ENCODE measurements at places on chromosomes 12 and 14.
A peak's percentile ranks its signal among the peaks of the same experiment; 100 is the strongest.

DNA sequence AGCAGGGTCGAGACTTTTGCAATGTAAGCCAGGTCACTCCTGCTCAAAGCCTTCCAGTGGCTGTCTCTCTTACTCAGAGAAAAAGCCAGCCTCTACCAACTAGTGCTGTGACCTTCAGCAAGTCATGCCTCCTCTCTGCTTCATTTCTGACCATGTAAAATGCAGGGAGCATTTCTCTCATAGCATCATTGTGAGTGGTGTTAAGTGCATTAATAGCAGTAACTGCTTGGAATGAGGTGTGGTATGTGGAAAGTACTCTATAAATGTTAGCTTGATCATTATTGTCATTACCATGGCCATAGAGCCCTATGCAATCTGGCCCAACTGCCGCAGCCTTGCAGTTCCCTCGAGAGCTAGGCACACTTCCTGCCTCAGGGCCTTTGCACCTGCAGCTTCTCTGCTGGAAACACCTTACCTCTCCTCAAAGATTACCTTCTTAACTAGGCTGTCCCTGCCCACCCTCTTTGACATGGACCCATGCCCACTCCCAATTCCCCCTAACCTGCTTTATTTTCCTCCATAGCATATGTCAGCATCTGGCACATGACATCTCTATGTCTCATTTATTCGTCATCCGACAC, 10.9 kb downstream of the PLEKHD1 start:
- DNase-seq, result no peak

GRCh38 chr12:16531621-16532020, 74.3 kb downstream of the LMO3 start:
- no peak for DNase-seq

GRCh38 chr14:21024585-21025370, at the start of gene NDRG2:
Gene NDRG2, minus strand, starts transcription at chr14:21025061. Its CDS starts 1,746 bp downstream, at chr14:21023315.
- peak; percentile 58 for DNase-seq

- DNase-seq, result no peak
These were observed 73.0 kb downstream of the CMKLR1 start for GRCh38 chr12:108266131-108266530.

- no peak for DNase-seq
These were observed 68.7 kb downstream of the PLEKHA5 start for GRCh38 chr12:19198272-19198671.

DNA sequence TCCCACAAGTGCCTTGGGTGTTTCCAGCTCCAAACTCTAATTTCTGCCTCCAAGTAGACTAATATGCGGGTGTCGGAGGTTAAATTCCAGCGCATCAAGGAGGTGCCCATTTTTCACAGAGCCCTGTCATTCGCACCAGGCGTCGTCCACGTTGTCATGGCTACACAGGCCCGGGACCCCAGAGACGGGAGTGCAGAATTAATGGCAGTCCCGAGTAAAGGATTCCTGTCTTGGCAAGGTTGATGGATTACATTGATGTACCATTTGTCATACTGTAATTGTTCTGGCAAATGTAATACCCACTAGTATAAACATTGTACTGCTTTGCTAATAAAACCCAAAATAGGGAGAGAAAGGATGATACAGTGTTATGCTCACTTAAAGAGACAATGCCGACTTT, 222.9 kb upstream of the MYL2 start:
- DNase-seq, result no peak

DNA sequence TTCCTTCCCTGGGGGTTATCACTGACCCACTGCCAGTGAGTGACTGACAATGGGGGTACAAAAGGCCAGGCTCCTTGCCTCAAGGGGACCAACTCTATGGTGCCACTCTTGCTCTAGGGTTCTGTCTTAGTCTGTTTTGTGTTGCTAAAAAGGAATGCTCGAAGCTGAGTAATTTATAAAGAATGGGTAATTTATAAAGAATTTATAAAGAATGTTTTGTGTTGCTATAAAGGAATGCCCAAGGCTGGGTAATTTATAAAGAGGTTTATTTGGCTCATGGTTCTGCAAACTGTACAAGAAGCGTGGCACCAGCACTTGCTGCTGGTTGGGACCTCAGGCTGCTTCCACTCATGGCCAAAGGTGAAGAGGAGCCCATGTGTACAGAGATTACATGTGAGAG, 15.8 kb upstream of the RASSF8 start:
- DNase-seq, result no peak

DNA sequence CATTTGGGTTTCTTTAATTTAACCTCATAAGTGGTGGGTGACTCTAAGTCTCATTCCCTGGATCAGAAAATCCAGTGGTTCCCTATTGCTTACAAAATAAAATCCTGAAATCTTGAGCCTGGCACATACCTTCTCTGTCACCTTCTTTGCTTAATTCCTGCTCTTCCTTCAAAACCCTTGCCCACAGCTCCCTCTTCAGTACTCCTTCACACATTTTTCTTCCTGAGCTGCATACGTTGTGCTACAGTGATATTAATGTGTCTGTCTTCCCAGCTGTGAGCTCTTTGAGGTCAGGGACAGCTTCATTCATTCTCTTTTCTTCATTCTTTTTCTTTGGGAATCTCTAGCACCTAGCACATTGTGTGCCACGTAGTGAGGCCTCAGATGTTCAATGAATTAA, 9.5 kb downstream of the TSPAN11 start:
- no peak for DNase-seq

DNA sequence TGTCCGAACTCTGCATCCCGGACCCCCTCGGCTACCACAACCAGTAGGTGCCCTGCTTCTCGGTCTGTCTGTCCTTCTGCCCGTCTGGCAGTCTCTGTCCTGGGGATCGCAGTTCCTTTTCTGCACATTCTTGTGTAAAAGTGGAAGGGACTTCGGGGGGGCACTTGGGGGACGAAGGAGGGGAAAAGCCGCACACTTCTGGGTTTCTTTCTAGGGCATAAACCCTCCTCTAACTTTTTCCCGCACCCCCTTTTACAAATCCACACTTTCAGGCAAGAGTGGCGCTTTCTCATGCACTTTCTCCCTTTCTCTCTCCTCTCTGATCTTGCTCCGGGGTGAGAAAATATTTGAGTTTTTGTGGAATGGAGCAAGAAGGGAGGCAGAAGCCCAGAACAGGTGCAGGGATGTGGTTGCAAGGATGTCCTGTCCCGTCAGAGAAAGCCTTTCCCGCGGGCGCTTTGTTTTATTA, 506 bp downstream of the ESRRB start:
- DNase-seq, result no peak

DNA sequence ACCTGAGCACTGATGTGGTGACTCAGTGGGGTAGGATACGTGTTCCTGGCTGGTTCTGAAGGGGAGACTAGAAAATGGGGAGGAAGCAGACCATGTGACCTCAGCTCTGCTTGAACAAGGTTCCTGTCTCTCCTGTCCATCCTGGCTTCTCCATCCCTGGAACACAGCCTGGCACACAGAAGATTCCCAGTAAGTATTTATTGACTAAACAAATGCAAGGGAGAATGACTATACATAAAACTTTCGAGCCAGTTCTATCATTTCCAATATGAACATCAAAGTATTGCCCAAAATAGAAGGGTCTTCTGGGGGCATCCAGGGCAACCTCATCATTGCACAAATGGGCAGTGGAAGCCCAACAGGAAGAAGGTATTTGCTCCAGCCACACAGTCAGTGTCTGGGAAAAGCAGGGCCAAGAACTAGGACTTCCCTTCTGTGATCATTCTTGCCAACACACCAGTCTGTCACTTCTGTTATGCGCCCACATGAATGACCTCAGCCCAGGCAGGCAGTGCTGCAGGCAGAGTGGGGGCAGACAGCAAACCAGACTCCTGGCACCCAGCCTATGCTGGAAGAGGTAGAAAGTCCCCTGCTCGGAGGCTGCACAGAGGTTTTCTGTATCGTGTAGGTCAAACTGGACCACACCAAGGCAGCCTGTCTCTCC, 5.6 kb upstream of the SERPINA9 start:
- no peak for DNase-seq

GRCh38 chr14:38752750-38753149, 350.3 kb downstream of the SEC23A start:
- DNase-seq, result no peak

DNA sequence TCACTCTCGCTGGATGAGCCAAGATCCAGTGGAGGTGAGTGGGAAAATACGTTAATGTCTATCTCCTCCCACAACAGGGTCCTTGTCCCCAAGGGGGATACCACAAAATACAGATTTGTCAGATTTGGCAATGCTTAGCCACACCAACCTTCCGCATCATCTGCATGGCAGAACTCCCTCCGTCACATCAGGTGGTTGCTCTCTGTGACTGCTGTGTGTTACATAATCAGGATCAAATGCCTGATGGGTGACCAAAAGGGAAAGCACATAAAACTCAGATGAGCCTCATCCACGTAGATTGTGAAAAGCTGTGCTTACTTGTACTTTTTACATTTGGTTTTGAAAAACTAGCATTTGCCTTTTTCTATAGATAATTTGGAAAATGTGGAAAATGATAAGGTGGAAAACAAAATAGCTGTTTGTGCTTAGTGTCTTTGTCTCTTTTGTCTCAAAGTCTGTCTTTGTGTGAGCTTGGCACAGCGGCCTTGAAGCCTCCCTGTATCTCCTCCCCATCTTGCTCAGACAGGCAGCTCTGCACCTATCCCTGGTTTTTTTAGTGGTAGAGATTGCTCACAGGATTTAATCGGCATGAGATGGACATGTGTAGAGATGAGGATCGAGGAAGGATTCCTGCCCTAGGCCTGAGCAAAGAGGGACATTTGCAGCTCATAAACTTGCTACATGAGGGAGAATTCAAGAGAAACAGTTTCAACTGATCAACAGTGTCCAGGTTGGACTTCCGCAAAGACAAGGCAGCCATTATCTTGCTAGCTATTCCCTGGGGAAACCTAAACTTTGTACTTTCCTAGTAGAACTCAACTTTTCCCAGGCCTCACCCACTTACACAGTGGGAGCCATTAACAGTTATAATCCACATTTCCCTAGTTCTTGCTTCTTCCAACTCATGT, 3.6 kb upstream of the FGF6 start:
- DNase-seq, result no peak

- DNase-seq, result no peak
These were observed 203.8 kb downstream of the RBM19 start for GRCh38 chr12:113762155-113762881.

DNA sequence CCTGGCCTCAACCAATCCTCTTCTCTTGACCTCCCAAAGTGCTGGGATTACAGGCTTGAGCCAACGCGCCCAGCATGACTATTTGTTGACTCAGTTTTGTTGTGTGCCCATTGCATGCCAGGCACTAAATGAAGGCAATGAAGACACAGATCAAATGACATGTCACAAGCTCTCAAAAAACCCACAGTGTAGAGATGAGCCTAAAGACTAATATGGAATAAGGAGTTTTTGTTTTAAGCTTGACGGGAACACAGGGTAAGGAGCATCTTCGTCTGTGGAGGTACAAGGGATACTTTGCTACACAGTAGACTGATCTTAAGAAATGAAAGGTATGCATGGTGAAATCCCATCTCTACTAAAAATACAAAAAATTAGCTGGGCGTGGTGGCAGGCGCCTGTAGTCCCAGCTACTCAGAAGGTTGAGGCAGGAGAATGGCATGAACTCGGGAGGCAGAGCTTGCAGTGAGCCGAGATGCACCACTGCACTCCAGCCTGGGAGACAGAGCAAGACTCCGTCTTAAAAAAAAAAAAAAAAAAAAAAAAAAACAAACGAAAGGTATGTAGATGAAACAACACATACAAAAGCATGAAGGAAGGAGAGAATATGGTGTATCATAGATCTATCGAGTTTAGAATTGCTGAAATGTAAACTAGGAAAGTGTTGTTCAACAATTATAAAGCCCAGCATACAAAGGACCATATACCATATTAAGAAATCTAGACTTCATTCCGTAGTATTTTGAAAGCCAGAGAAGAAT, 122.1 kb upstream of the PTPRB start:
- no peak for DNase-seq

- no peak for DNase-seq
These were observed 1212.0 kb downstream of the GALC start for GRCh38 chr14:86780876-86781510.

DNA sequence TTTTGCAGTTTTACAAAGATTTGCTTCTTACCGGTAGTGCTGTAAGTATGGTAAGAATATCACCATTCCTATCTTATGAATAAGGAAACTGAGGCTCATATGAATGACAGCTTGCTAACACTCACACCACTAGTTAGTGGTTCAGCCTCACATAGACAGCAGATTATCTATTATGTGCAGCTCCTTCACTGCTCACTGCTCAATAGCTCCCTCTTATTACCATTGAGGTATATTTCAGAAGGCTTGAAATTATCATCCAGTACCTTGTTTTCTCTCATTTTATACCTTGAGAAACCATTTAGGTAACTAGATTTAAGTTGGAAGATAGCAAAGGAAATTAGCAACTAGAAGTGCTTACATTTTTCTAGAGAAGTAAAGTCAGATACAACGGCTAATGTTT, 15.5 kb downstream of the RIC8B start:
- DNase-seq, result no peak

GRCh38 chr12:109885616-109886015, 5.3 kb upstream of the GLTP start:
- no peak for DNase-seq

DNA sequence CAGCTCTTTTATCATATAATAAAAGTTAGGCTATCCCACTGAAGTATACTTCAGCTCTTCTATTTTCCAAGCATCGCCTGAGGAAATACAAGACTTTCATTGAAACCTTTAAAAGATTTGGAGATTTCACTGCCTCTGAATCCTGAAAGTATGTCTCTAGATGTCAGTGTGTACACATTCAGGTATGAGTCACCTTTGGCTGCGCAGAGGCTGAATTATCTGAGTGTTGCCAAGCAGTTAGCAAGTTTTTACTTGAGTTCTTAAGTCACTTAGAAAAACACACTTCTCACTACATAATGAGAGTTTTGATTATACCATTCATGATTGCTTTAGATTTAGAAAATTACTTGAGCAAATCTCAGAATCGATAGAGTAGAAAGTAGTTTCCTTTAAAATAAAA, 210.3 kb downstream of the TMTC2 start:
- DNase-seq, result no peak

GRCh38 chr12:52794479-52795331, 1.2 kb downstream of the KRT3 start:
- DNase-seq, result no peak

DNA sequence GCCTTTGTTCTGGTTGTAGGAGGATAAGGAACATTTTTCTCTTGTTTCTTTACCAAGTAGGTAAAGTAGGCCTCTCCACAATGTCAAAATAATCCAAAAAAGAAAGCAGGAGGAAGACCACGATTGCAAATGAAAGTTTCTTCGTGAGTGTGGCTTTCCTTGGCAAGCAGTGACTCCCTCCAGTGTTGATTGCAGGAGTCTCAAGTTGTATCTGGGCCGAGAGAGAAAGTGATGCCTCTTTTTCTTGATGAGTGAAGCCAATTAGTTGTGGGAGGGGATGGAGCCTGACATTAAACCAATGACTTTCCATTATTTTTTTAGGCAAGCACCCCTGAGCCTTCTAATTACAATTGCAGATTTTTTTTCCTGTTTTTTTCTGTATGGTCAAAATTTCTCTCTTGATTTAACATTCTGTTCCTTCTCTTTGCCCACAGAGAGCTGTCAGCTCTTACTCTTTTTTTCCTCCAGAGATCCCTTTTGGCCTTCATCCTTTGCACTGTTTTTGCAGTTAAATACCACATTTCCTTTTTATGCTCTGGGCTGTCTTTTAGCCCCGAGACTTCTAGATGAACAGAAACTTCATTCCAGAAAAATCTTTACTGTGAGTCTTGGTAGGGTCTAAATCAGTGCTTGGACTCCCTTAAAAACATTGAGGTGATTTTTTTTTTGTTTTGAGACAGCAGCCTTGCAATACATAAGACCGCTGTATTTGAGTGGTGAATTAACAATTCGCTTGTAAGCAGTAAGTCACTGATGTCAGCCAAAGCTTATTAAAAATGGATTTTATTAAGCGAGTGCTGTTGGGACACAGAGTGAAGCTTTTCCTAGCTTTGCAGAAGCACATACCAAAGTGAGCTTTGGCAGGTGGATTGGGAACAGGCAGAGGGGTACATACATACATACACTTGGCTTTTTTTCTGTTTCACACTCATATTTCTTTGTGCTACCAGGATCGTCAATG, 15.8 kb downstream of the FBXW8 start:
- no peak for DNase-seq

Data from memory B cell (primary cell).